Renal cortex interstitium (tissue), 15 donors: ENCODE measurements at places on chromosomes 13 and 19. TPM values are rescaled to one million over a fixed set of nuclear protein-coding genes. Genes with fewer than 3 reads are reported as not detected.

The EID2B gene
- 4.4 TPM for polyA plus RNA-seq

The SPRY2 gene
- polyA plus RNA-seq = 69.4 TPM

The RXFP2 gene
- polyA plus RNA-seq = 2.4 TPM

The HIF3A gene
- 67.3 TPM for polyA plus RNA-seq

The LGI4 gene
- 2.0 TPM for polyA plus RNA-seq

The KLK5 gene
- polyA plus RNA-seq = 1.5 TPM

The OR10H1 gene
- 0.06 TPM for polyA plus RNA-seq

The CLEC11A gene
- 37.9 TPM for polyA plus RNA-seq

The MBD3 gene
- 68.6 TPM for polyA plus RNA-seq

The KCNRG gene
- 2.3 TPM for polyA plus RNA-seq

The ZNF568 gene
- polyA plus RNA-seq = 23.8 TPM

The CYP4F2 gene
- polyA plus RNA-seq = 0.53 TPM

The IL11 gene
- polyA plus RNA-seq = 1.5 TPM

The TINCR gene
- polyA plus RNA-seq = 1.0 TPM

The TBXA2R gene
- polyA plus RNA-seq = 2.2 TPM

The CEACAM6 gene
- 0.17 TPM for polyA plus RNA-seq

The DKKL1 gene
- polyA plus RNA-seq = 5.1 TPM

The GPR4 gene
- 3.3 TPM for polyA plus RNA-seq

The CEACAM8 gene
- polyA plus RNA-seq = 0.32 TPM

The FAM124A gene
- polyA plus RNA-seq = 5.8 TPM

The ZNF285 gene
- 10.7 TPM for polyA plus RNA-seq

The B3GLCT gene
- polyA plus RNA-seq = 23.1 TPM

The SH2D3A gene
- 14.9 TPM for polyA plus RNA-seq

The UPK1A gene
- 5.1 TPM for polyA plus RNA-seq

The NUDT15 gene
- 24.2 TPM for polyA plus RNA-seq

The GPR108 gene
- 76.0 TPM for polyA plus RNA-seq

The GIPR gene
- 1.6 TPM for polyA plus RNA-seq

The SHISA7 gene
- 0.16 TPM for polyA plus RNA-seq

The KCTD15 gene
- 53.9 TPM for polyA plus RNA-seq

The EXOC3L2 gene
- 6.1 TPM for polyA plus RNA-seq

The EFNB2 gene
- 135 TPM for polyA plus RNA-seq

The PRKD2 gene
- polyA plus RNA-seq = 50.9 TPM

The STX10 gene
- 60.4 TPM for polyA plus RNA-seq

The C19orf67 gene
- not detected for polyA plus RNA-seq

The METTL21C gene
- polyA plus RNA-seq = 0.86 TPM

The MYH14 gene
- polyA plus RNA-seq = 23.1 TPM

The PLVAP gene
- polyA plus RNA-seq = 142 TPM
